Stimulated activated CD8-positive, alpha-beta memory T cell treated with anti-CD3 and anti-CD28 coated beads, Interleukin-7, amount 100 ng/mL, for 48 hours (primary cell): ENCODE measurements at places on chromosomes 16 and 17.

- DNase-seq = no peak
Measured at GRCh38 chr16:47979616-47980182, 176.1 kb downstream of the ABCC12 start.

- peak; percentile 44 for DNase-seq
Measured at GRCh38 chr16:68417711-68418301, 30.5 kb downstream of the SMPD3 start.

GRCh38 chr16:1581804-1582203 lies 30.1 kb downstream of the IFT140 start:
- DNase-seq = no peak

- no peak for DNase-seq
Measured at GRCh38 chr16:12927591-12927990, 26.2 kb downstream of the SHISA9 start.

GRCh38 chr16:48081656-48082055 lies 74.1 kb downstream of the ABCC12 start:
- no peak for DNase-seq

GRCh38 chr17:81103379-81103778 lies 61.9 kb upstream of the PVALEF start:
- no peak for DNase-seq

GRCh38 chr16:65095906-65096305 lies 26.0 kb downstream of the CDH11 start:
- no peak for DNase-seq

DNA sequence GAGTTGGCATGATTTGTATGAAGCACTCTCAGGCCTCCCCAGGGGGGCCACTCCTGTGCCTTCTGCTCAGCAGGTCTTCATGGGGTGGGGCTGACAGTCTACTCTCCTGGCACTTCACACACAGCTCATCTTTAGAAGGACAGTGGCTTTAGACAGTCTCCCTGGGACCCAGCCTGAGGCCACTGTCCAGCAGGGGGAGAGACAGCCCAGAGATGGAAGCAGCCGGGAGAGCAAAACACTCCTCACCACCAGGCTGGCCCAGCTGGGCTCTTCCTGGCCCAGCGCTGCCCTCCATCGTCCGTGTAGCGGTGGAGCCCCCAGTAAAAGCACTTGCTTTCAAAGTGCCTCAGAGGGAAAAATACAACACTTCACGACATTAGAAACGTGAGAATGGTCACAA lies 62.0 kb upstream of the CRHR1 start:
- no peak for DNase-seq

DNA sequence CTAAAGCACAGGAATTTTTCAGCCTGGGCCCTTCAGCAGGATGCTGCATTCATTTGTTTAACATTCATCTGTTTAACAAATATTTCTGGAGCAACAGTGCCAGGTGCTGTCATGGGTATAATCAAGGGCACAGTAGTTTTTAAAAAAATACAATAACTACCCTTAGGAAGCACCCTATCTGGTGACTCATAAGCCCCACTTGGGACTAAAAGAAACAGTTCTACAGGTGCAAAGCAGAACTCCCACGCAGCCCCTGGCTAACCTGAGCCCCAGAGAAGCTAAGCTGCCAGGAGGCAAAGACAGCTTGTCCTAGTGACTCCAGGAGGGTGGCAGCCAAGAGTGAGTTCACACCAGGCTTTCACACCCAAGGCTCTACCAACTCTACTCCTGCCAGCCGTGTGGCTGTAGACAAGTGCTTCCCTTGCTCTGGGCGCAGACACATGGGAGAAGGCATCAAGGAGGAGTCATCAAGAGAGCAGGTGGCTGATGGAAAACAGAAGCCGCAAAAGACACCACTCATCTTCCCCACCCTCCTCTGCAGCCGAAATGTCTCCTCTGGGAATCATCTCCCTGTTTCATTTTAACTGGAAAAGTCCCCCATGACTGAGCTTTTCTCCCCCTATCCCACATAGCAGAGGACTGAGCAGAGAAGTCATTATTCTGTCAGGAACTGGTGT lies 14.4 kb downstream of the CUEDC1 start:
- DNase-seq = no peak
